ENCODE measurements at places on chromosomes 5 and 9.

DNA sequence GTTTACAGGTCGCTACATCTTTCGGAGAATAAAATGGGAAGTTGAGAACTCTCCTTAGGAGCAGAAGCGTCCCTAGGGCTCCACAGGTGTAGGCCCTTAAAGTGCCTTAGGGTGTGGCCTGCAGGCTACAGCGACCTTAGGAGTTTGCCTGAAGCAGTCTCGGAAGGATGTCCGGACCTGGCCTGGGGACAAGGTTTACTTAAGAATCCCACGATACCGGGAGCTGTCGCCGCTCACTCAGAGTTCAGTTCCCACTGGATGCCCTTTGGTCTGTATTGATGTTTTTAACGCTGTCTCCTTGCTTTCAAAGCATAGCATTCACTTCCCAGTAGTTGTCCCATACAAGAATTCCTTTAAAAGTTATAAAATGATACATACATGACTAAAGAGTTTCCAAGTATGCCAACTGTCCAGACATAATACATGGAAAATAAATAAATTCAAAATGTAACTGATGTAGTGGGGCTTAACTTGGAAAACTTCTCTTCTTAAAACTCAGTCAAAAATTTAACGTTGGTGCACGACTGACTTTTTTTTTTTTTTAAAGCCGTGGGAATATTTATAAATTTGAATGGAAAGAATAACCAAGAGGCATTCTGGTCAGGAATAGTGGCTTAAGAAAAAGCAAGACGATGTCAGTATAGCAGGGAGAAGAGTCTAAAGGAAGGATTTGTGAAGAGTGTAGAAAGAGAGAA is 848 bp downstream of the RAD50 start:
- DNase-seq, result peak; percentile 65

DNA sequence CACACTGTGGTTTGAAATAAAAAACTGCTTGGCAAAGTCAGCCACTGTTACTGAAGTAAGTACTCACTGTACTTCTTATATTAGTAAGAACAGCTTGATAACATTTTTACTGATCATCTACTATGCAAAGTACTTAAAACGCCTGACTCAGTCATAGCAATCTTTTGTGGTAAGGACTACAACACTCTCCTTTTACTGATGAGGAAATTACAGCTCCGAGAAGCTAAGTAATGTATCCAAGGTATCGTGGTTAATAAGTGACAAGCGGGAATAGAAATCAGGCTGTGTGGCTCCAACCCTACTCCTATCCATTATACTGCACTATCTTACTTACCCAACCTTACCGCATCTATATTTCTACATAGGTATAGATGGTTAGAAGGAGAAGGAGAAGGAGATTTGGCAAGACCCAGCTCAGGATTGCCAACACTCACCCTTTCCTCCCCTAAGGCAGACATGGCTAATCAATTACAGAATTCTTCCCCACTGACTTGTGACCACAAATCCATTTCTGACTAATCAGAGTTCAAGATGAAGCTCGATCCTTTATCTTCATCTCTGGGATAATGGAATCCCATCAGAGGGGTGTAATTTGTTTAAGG is 281.4 kb downstream of the SPOCK1 start:
- peak; percentile 58 for DNase-seq

DNA sequence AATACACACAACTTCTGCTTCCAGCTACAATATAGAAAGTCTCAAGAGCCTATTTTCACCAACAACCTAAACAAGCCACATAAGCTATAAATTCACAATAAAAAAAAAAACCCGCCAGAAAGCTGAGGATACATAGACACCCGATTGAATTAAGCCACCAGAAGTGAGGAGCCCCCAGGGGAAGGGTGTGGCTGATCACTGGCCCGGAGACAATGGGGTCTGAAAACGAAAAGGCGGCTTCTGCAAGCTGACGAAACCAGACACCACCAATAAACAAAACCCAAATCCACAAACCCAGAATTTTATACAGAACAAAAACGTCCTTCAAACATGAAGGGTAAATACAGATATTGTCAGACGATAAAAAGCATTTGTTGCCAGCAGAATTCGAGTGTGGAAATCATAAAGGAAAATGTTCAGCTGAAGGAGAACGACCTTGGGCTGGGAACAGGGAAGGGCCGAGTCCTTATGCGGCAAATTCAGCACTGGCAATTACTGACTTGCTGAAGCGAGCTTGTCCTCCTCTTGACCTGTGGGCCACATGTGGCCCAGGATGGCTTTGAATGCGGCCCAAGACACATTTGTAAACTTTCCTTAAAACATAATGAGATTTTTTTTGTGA is 39.6 kb upstream of the CEP72 start:
- DNase-seq, result no peak

- peak; percentile 43 for DNase-seq
Observed at GRCh38 chr9:14238518-14238917, 75.4 kb downstream of the NFIB start.

DNA sequence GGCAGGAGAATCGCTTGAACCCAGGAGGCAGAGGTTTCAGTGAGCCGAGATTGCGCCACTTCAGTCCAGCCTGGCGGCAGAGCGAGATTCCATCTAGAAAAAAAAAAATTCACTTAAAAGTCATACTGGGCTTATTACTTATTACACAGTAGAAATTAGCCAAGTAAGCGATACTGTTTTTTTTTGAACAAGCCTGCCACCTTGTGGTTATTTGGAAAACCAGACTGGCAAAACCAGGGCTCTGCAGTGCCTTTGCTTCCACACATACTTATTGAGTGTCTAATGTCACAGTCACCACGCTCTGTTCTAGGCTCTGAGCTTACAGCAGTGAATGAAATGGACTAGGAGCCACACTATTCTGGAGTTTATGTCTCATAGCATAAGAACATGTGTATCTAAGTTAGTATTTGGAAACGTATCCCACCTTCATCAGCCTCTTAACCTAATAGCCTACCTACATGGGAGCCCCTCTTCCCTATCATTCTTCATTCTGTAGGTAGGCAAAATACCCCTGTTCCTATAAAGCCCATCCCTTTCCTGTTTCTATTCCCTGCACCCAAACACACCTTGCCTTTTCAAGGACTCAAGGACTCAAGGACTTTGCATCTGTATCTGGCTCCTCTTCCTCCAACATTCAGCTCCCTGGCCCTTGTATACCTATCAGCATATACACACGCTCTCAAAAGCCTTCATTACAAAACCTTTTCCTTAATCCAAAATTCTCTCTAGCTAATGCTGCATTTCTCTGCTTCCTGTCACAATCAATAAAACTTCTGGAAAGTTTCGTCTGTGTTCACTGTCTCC is 13.9 kb upstream of the BASP1 start:
- DNase-seq, result peak; percentile 84

DNA sequence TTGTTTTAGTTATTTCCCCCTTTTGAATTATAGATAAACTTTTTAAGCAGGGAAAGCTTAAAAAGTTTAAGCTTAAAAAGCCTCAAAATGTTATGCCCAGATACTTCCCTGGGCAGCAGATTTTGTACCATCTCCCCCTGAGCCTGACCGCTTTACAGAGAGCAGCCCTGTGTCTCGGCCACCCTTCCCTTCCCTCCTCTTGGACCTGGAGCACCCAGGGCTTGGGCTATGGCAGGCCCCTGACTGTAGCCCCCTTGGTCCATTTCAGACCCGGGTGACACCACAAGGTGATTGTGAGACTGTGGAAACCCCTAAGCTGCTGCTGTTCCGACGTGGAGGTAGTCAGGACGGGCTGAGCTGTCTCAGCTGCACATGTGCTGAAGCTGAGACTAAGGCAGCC is 97.7 kb downstream of the RALGPS1 start:
- no peak for DNase-seq

- DNase-seq, result peak; percentile 83
Observed at GRCh38 chr9:114224247-114224610, 68.9 kb downstream of the COL27A1 start.

DNA sequence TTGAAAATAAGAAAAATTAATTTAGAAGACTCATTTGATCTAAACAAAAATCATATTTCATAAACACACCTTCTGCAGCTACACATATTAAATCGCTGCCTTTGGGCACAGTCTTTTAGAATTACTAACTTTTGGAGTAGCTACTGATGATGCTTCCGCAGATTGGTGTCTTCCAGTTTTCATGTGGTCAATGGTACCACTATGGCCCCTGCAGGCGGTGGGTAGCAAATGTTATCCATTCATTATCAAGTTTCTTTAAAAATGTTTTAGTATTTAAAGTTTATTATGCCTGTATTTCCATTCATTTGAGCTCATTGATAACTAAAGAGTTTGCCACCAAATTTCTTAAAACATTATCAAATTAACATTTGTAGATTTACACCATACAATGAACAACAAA is 122.9 kb upstream of the GRAMD2B start:
- no peak for DNase-seq

DNA sequence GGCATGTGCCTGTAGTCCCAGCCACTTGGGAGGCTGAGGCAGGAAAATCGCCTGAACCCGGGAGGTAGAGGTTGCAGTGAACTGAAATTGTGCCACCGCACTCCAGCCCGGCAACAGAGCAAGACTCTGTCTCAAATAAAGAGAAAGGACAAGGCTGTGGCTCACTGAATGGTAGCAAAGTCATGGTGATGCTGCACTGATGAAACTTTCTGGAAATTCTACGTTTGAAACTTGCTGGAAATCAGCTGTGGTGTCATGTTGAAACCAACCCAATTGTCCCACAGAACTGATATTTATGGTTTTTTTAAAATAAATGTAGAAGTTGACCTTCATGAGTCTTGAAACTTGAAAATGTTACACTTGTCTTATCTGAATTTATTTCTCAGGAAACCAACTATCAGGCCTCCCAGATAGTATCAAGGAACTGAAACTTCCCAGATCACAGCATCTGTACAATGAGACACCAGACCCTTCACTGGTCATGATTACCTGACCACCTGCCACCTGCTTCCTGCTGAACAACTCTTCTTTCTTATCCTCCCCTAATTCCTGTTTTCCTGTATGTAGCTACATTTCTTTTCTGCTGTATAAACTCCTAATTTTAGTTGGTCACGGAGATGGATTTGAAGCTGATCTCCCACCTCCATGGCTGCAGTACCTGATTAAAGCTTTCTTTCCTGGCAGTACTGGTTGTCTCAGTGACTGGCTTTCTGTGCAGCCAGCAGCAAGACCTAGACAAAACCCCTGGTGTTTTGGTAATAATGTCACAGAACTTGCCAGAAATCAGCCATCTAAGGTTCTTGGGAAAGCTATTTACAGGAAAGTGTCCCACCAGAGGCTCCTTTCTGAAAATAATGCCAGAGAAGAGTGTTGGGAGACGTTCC is 5.6 kb upstream of the TBC1D13 start:
- no peak for DNase-seq

DNA sequence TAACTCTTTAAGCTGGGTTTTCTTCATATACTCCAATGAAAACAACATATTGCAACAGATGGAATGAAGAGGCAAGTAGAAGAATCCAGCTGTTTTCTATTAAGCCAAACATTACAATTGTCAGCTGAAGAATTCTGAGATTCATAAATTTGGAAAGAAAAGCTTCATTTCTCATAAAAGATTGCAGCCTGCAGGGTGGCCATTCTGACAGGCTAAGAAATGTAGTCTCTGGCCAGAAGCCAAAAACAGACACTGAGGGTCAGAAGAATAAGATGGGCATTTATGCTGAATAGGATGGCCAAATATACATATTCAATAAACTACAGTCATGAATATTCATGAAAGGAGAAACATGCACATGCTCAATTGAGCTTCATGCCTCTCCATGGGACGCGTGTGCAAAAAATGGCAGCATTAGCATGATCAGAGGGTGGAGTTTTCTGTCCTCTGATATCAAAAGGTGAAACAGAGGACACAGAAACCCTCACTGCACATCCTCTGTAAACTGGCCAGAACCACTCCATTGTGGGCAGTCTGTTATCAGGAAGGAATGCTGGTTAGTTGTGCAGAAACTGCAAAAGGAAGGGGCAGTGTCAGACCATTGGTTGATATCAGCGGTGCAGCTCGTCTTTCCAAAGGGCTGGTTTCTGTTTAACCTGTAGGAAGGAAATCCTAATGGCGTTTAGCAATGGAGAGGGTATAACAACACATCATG is 50.2 kb downstream of the FXN start:
- DNase-seq, result peak; percentile 59

GRCh38 chr5:180210961-180211760 is 2.1 kb upstream of the RASGEF1C start:
- DNase-seq, result no peak

GRCh38 chr5:166062719-166063118 is 2228.7 kb upstream of the WWC1 start:
- DNase-seq, result no peak

DNA sequence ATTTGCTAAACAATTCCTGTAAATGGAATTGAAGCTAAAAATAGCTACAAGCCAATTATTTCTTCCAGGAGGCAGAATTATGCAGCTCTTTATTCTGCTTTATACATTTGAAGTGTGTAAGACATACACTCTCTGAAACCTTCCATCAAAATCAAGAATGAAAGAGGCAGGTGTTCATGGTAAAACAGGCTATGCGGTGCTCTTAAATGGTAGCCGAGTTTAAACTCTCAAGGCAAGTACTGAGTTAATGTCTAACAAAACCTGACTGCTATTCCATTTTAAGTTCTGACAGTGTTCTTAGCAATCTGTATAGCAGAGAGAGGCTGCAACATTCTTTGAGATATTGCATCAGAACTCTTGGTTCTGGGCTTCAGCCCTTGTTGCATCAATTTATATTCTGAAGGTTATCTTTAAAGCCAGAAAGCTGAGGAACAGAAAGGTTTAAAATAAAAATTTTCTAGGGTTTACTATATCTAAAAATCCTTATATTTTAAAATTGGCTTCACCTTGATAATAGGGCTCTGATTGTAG is 248.3 kb upstream of the CCNG1 start:
- no peak for DNase-seq

DNA sequence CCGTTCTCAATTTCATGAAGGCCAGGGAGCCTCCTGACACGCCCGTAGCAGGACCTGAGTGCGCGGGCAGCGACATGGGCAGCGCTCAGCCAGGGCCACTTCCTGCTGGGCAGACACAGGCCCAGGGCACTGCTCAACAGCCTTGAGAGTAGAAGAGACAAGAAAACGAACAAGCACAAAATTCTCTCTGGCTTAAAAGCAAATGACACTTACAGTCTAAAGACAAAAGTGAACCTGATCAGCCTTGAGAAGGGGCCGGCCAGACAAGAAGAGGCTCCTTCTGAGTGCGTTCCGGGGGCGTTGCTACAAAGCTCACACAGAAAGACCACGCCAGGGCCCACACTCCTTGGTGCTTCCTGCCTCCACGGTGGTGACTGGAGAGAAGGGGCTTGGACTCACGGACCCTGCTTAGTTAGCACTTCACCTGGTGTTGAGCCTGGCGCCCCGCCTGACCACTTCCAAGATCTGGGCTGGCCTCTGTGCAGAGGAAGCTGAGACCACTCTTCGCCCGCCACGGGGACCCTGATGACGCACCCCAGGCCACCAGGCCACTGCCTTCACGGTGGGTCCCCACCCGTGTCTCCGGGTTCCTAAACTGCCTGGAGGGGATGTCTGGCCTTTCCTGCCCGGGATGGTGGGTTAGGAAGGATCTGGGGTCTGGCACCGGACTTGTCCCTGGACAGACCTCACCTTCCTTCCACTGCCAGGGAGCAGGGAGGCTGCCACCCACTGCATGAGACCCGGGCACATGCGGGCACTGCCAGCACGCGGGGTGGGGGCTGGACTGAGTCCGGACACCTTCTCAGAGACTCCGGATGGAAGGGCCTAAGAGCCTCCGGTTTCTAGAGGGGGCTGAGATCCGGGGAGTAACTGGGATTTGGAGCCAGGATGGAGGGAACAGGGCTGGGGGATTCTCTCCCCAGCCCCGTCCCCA is 1.3 kb downstream of the SLC12A7 start:
- DNase-seq, result peak; percentile 24

- peak; percentile 64 for DNase-seq
Observed at GRCh38 chr5:35003018-35003957, 44.5 kb downstream of the AGXT2 start.

Data from GM23248 (cell line).